ENCODE measurements at places on chromosomes 1 and 21.

- DNase-seq = no peak
Measured at GRCh38 chr1:1569341-1569740, 5.3 kb downstream of the SSU72 start.

GRCh38 chr1:173482683-173483082 is 5.5 kb downstream of the PRDX6 start:
- no peak for DNase-seq

GRCh38 chr1:67307251-67308060 is at the start of gene IL12RB2:
IL12RB2 (plus strand) TSS chr1:67307873; CDS start chr1:67320369, 12,496 bp downstream.
- DNase-seq = no peak

DNA sequence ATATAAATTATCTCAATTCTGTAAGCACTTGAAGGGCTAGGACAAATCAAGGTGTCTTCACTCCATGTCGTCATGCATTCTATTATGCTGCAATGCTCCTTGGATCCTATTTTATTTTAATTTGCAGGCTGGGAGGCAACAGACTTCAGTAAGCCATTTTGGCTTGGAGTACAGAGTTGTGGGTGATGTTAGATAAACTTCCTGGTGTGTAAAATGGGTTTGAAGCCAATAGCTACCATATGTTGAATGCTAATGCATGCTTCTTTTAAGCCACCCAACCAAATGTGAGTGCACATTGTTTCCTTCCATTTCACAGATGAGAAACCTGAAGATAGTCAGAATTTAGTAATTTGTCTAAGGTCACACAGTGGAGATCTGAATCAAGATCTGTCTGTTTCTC is 482.8 kb downstream of the DISC1 start:
- no peak for DNase-seq

- DNase-seq = no peak
Measured at GRCh38 chr1:34984435-34984792, 733 bp downstream of the TMEM35B start.

DNA sequence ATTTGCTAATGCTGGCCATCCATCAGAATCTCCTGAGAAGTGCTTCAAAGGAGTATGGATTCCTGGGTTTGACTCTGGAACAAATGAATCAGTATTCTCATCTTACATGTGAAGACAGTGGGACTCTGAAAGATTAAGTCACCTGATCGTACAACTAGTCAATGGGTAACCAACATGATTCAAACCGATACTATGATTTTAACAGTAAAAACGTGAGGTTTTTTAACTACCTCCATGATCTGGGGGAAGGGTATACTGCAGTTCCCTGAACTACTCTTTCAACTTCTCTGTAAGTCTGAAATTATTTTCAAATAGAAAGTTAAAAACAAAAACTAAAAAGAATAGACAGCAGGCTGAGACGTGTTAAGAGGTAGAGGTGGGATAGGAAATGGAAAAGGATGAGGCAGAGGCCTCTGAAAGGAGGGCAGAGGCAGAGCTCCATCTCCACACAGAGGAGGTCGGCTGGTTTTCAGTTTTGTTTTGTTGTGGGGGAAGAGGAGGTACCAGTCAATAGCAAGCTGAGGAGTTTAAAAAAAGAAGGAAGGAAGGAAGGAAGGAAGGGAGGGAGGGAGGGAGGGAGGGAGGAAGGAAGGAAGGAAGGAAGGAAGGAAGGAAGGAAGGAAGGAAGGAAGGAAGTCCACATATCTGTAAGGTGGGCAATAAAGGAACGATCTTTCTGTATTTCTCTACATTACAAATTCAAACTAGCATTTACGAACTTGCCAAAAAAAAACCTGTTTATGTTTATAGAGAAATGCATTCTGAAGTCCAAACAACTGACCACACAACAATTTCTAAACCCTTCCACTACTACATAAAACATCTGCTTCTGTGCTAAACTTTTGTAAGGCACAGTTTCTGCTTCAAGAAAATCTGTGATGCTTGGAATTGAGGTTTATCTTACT is 213.1 kb downstream of the RERE start:
- DNase-seq = no peak

DNA sequence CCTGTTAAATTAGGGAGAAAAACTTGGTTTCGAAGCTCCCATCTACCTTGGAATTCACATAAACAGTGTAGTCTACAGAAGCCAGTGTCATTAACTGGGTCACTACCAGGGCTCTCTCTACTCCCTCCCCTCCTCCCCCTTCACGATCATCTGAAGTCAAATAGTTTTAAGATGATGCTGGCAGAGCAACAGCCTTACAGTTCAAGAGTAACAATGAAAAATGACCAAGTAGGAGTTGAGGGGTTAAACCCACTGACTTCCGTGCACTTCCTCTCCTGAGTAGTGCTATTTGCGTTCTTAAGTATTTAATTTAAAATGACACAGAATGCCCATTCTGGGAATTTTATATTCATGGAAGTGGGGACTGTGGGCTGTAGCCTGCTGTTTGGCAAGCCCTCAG is 236.9 kb downstream of the SIPA1L2 start:
- DNase-seq = no peak

DNA sequence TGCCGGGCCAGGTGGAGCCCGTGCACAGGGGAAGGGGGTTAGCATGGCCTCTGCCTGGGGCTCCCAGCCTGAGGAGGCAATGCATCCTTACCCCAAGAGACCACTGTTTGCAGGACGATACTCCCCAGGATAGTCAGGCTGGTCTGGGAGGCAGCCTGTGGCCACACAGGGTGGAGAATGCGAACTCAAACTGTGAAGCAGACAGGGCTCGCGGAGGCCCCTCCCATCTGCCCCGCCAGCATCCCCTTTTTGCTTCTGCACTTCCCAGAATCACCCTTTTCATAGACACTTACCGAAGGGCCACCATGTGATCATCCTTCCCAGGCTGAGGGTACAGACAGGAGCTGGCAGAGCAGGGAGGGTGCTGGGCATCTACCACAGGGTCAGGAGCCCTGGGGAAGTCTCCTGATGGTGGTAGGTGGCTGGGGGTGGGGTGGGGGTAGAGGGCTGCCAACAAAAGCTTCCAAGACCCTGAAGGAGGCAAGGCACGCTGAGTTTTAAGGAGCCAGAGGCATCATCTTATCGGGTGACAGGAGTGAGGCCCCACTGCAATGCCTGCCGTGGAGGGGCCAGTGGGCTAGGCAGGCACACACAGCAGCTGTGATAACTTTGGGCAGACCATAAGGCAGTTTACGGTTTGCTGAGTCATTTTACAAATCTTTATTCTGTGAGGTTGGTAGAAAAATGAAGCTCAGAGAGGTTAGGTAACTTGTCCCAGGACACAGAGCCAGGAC is 31.3 kb upstream of the BTG2 start:
- no peak for DNase-seq

All from NT2/D1 (cell line).